ENCODE measurements at places on chromosomes 11 and 22.

- DNase-seq, result no peak
These were observed 111.4 kb upstream of the SORL1-AS1 start for GRCh38 chr11:121563900-121564822.

DNA sequence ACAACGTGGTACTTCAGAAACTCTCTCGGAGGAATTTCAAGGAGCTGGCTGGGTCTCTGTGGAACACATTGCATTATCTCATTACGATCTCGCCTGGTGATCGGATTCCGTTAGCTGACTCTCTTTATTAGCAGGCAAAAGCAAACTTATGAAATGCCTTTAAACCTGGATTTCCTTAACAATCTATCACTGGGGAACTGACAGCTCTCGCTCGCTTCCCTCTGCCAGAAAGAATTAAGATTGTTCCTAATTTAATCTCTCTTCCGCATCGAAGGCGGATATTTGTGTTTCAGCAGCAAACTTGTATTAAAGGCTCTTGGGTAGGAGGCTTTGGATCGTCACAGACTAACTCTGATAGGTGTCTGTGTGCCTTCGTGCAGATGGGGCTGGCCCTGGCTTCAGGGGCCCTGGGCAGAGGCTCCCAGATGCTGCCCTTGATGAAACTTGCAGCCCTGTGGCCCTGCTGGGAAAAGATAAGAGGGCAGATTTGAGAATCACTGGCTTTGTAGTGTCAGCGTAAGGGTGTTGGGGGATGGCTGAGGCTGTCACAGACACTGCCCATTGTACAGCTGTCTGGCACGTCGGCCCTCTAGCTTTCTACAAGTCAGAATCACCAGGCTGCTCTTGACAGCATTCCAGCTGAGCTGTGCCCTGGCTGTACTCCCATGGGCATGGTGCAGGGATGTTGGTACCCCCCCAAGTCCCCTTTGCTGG lies 162.2 kb upstream of the NECTIN1 start:
- DNase-seq, result no peak

- DNase-seq, result no peak
These were observed 712.8 kb upstream of the CNTN5 start for GRCh38 chr11:98307827-98308491.

DNA sequence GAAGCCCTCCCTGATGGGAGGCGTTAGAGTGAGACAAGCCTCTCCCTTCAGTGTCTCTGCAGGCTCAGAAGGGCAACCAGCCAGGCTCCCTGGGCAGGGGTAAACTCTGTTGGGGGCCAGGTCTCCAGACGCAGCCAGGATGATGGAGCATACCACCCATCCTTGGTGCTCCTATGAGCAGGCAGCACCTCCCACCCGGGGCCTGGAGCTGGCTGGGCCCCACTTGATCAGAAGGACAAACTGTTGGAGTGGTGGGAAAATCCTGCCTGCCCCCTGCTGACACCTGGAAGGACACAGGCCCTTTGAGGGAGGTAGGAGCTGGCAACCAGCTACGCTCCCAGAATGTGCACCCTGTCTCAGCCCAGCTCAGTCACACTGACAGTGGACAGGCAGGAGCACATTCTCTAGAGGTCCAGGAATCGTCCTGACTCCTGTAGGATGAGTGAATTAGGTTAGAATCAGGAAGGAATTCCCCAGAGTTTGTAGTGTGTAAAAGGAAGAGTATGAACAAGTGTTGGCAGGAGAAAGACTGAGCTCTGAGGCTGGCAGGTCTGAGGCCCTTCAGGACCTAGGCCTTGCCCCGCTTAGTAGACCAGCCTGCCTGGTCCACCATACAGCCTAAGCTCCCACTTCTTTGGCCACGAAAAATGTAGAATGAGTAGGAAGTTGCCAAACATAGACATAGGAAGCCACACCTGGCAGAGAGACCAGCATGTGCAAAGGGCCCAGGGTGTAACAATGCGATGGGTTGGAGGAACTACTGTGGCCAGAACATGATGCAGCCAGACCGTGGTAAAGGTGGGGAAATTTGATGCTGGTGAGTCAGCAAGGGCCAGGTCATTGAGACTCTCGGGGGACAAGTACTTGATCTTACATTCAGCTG lies 19.1 kb downstream of the ARHGEF17 start:
- no peak for DNase-seq

DNA sequence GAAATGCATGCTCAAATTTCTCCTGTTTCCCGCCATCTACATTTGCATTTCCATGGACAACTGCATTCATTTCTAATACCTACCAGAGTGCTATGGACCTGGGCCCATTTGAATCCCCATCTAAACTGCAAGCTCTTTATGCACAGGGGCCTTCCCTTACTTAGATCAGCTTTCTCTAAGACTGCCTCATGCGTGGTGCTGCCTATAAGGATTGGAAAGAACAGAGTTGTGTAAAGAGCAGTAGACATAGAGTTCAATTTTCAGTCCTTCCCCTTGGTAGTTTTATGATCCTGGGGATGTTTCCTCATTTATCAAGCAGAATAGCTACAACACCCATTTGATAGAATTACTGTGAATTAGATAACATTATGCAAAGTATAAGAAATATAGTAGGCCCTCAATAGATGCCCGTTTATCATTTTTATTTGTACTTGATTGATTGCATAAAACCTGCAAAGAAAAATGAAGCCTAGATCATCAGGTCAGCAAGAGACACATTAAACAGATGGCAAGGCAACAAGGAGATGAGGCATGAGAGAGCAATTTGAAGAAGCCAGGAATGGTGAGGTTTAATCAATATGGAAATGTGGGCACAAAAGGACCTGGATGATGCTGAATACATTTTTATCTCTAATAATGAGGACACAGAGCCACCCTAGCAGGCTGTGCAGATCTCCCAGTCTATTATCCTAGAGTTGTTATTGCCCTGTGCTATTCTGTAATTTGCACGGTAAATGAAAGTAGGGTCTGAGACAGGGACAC lies 359.7 kb downstream of the FAM181B start:
- DNase-seq, result no peak

DNA sequence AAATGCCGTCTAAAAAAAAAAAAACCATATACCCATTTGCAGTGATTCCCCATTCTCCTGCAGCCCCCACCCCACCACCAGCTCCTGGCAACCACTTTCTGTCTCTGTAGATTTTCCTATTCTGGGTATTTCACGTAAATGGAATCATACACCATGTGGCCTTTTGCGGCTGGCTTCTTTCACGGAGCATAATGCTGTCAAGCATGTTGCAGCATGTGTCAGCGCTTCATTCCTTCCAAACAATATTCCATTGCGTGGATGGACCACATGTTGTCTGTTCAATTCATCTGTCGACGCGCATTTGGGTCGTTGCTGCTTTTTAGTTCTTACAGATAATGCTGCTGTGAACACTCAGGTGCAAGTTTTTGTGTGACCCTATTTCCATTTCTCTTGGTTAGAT lies 14.8 kb upstream of the EMID1 start:
- DNase-seq, result no peak

GRCh38 chr11:131928992-131929391 lies 558.6 kb downstream of the NTM start:
- DNase-seq, result no peak

- DNase-seq, result no peak
These were observed 7.0 kb upstream of the CASTOR1 start for GRCh38 chr22:30296324-30296723.

DNA sequence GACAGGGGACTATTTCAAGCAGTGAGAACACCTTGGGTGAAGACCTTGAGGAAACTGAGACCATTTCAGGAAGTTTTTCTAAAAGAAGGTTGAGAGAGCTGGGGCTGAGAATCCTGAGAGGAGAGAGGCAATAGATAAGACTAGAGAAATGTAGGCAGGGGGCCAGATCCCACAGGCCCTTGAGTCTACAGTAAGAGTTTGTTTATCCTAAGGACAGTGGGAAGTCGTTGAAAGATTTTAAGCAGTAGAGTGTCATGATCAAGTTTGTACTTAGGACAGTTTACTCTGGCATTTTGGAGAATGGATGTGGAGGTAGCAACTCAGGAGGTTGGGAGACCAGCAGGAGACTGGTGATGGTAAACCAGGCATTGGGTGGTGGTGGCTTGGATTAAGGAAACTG lies 17.1 kb downstream of the HSD17B12 start:
- DNase-seq, result no peak

DNA sequence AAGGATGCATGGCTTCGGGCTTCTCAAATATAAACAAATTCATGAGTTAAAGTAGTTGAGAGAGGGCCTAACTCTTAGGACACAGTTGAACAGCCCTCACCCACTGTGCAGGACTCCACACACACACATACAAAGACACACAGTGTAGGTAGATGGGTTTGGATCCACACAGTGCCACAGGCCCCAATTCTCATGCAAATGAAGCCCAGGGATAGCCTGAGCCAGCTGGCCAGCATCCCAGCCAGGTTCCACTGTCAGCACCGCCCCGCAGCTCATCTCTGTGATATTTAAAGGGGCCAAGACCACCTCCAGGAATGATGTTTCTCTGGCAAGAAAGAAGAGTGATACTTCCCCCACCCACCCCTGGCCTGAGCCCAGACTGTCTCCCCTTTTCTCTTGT lies 11.7 kb downstream of the SLC35C1 start:
- no peak for DNase-seq

DNA sequence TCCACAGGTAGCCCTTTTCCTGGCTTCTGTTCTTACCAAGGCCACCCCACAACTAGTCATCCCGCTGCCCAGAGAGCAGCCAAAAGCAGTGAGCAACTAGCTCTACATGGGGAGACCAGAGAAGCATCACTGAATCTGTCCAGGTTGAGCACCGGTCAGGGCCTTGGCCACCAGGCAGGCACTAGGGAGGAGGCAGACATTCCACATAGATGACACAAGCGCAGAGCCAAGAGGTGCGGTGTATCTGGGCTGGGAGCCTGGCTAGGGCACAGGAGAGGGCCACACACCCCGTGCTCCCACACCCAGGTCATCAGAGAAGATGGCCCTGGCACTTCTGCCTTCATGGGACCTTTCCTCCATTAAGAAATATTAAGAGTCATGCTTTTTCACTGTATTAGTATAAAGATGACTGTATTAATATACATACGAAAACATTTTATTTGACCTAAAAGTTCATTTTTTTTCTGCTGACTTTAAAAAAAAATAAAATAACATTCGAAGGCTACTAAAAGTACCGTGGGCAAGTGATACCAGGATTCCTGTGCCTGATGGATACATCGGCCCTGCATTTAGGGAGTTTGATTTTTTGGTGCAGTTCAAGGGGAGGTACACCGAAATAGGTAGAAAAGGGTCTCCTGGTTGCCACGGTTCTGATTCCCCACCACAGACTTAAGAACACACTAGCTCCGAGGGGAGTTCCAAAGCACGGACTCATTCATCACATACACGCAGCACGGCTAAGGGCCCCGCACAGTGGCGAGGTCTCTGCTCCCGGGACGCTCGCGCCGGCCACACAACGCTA lies 1.2 kb downstream of the DGCR2 start:
- DNase-seq, result no peak

- DNase-seq, result no peak
These were observed 29.9 kb downstream of the EIF3F start for GRCh38 chr11:8017071-8017470.

- DNase-seq, result no peak
These were observed 138.3 kb upstream of the PLET1 start for GRCh38 chr11:112398798-112399478.

- DNase-seq, result no peak
These were observed 1.0 kb upstream of the RAB3IL1 start for GRCh38 chr11:61918251-61918937.

DNA sequence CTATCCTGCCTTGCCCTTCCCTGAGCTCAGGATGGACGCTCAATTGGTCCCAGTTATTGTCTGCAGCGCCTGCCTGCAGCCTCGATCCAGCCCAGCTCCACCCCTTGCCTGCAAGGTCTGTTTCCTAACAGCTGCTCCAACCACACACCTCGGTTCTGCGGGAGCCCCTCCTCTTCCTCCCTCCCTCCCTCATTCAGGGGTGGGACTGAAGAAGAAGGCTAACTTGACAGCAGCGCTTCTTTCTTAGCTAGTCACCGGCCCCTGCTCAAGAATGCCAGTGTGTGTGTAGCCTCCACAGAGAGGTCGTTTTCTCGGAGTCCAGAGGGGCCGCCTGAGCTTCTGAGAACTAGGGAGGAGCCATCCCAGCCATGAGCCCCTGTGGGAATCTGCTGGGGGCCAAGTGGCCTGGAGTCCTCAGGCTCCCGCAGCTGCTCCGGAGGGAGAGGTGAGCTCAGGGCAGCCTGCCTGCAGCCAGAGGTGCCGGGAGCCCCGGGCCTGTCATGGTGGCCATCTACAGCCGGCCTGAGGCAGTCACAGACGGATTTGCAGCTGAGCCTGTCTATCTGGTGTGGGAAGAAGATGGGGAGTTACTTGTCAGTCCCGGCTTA lies 36.1 kb downstream of the LIMK2 start:
- peak; percentile 79 for DNase-seq

DNA sequence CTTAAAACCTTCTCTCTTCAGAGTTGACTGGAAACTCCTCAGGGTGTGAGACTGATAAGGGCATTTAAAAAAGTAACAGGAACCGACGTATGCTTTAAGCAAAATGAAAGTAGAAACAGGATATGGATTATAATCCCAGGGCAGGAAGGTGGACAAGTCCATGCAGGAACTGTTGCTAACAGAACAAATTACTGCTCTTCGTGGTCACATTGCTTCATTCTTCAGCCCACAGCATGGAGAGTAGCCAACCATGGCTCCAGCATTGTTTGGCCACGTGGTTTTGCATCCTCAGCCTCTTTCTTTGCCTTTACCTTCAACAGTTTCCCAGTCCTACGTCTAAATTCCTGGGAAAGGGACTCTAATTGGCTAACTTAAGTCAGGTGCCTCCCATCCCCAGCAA lies 563.1 kb upstream of the ISX start:
- no peak for DNase-seq

DNA sequence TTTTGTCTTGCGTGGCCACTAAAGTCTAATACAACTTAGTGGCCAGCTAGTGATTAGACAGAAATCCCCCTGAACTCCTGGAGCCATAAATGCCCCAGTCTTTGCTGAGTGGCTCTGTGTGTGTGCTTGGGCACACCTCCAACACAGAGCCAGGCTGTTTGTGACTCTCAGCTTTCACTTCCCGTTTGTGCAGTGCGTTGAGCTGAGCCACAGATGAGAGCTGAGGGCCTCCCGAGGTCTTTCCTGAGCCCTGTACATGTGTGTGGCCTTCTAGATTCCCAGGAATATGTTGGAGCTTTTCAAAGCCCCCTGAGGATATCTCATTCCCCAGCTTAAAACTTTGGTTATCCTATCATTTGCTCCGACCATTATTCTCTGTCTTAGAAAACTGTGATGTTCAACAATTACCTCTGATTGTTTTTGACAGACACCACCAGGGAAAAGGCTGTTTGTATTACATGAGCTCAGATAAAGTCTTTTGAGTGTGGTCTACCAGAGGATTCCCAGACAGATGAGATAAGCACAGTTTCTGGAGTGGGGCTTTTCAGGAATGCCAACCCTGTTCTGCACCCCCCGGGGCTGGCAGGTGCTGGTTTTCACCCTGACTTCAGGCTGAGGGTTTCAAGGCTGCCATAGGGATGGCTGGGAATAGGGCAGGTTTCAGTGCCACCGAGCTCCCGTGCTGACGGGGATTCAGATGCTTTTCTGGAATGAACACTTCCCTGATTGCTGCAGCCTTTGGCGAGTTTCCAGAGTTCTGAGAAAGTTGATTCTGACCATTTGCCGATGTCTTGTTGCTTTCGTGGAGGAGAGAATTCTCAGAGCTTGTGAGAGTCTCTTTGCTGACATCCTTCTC lies 23.8 kb downstream of the IGHMBP2 start:
- DNase-seq, result no peak

- DNase-seq, result no peak
These were observed 2.5 kb upstream of the ZDHHC8 start for GRCh38 chr22:20128902-20129746.
